Caco-2 (cell line): ENCODE measurements at places on chromosomes 7 and 10. TPM values are rescaled to one million over a fixed set of nuclear protein-coding genes. Genes with fewer than 3 reads are reported as not detected.

- peak; percentile 55 for DNase-seq
Observed at GRCh38 chr10:95539560-95540284, 21.4 kb downstream of the SORBS1 start.

The PNLIPRP2 gene
- total RNA-seq = 0.67 and 1.00 TPM in 2 replicates

The EPHB6 gene
- 2.7 and 3.9 TPM in 2 replicates for total RNA-seq

The HOXA4 gene
- total RNA-seq = 4.8 and 5.5 TPM in 2 replicates

The SPDYE2B gene
- total RNA-seq = not detected in 2 replicates

The ACBD7 gene
- 9.7 and 13.9 TPM in 2 replicates for total RNA-seq

GRCh38 chr7:138898255-138898654, 82.9 kb downstream of the KIAA1549 start:
- DNase-seq = no peak

GRCh38 chr7:51613911-51614357, 297.3 kb upstream of the COBL start:
- DNase-seq = no peak

- no peak for DNase-seq
Observed at GRCh38 chr7:116545411-116545993, 20.7 kb downstream of the CAV1 start.

The RARRES2 gene
- not detected in 2 replicates for total RNA-seq

The LBX1 gene
- total RNA-seq = not detected in 2 replicates

- peak; percentile 30 for DNase-seq
Observed at GRCh38 chr7:47228386-47229014, 353.4 kb downstream of the TNS3 start.

DNA sequence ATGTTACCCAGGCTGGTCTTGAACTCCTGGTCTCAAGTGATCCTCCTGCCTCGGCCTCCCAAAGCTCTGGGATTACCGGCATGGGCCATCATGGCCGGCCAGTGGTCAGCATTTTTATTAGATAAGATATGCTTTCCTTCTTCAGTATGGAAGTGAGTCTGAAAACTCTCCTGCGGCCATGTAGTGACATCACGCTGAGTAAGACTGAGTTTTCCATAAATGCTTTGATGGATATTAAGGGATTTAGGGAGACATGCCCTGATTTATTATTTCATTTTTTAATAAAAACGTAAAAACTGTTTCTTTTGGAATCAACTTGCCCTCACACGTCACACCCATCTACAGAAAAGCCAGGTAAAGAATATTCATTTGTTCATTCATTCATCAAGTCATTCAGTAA, 48.4 kb downstream of the DYNC1I1 start:
- no peak for DNase-seq

DNA sequence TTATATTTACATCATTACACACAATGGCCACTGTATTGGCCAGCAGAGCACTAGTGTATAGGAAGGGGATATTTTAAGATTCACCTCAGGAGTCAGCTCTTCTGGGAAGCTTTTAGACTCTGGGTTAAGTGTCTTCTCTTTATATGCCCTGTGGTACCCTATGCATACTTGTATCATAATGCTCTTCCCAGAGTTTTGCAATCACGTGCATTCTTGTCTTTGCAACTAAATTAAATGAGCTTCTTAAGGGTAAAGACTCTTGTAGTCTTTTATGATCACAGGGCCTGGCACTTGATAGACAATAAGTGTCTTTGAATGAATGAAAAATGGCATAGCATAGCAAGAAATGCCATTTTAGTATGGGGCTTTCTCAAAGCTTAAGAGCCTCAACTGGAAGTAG, 35.4 kb upstream of the ARMS2 start:
- no peak for DNase-seq

DNA sequence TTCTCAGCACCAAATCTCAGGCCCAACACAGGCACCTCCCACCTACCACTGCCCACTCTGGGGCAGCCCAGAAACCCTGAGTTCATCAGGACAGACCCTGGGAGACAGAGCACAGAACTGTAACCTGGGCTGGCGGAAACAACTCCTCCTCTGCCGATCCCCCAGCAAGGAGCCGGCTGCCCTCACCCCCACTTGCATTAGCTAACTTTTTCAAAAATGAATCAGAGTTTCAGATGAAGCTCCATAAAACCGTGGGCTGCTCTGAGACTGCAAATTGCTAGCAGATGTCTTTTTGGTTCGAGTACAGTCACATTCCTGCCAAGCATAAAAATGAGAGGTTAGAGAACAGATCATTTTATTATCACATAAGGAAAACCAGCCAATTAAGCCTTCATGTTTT, 93.4 kb upstream of the PARD3 start:
- no peak for DNase-seq

GRCh38 chr7:95886501-95887090, 114.2 kb downstream of the DYNC1I1 start:
- DNase-seq = peak; percentile 11

The CDHR3 gene
- total RNA-seq = 9.2 and 12.0 TPM in 2 replicates

The SEMA3D gene
- total RNA-seq = 0.61 and 0.84 TPM in 2 replicates

The SPDYE16 gene
- total RNA-seq = 0.34 and 0.44 TPM in 2 replicates

GRCh38 chr10:34978080-34978479, 112.1 kb downstream of the CUL2 start:
- peak; percentile 68 for DNase-seq

- DNase-seq = no peak
Observed at GRCh38 chr10:33214174-33214573, 120.3 kb downstream of the NRP1 start.

DNA sequence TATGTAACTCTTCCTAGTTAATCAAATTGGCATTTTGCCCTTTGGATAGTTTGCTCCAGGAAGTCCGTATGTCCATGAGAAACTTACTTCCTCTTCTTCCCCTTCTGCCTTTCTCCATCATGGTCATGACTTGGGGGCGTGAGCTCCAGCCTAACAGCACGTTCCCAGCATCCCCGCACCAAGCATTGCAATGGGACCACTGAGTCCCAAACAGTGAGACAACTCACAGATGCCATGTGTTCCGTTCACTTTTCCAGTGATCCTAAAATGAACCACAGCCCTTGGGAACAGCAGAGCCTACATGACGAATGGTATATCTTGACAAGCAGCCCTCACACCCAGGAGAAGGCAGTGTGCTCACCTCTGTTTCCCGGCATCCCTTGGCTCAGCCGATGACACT, 10.7 kb downstream of the BTBD16 start:
- no peak for DNase-seq

The NAT16 gene
- total RNA-seq = 0.19 TPM in 1 of 2 replicates, not detected in the other

DNA sequence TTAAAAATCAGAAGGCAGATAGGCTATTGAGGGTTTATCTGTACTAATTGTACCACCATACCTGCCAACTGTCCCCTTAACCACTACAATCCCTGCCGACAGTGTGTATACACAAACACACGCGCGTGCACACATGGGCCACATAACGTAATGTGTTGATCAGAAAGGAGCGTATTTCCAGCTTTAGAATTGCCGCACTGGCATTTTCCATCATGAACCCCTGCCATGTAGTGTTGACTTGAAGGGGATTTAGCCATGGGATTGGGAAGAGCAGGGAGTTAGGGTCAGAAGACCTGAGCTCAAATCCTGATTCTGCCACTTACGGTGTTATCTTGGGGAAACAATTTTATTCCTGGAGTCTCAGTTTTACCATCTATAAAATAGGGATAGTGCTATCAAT, 158.9 kb downstream of the TCF7L2 start:
- no peak for DNase-seq

The MINPP1 gene
- 24.8 and 26.6 TPM in 2 replicates for total RNA-seq

- DNase-seq = no peak
Observed at GRCh38 chr7:157310676-157311185, 26.1 kb upstream of the DNAJB6 start.

- DNase-seq = no peak
Observed at GRCh38 chr7:76400248-76400647, 9.2 kb downstream of the SSC4D start.

The FAM221A gene
- total RNA-seq = 13.2 and 19.1 TPM in 2 replicates

DNA sequence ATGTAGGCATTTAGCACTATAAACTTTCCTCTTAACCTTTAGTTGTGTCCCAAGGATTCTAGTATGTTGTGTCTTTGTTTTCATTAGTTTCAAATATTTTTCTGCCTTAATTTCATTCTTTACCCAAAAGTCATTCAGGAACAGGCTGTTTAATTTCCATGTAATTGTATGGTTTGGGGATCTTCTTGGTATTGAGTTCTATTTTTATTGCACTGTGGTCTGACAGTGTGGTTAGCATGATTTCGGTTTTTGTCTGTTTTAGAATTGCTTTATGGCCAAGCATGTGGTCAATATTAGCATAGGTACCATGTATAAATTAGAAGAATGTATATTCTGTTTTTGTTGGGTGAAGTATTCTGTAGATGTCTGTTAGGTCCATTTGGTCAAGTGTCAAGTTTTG, 26.3 kb downstream of the COA1 start:
- DNase-seq = no peak

- DNase-seq = no peak
Observed at GRCh38 chr7:158246272-158246959, 341.2 kb downstream of the PTPRN2 start.

The LRRC61 gene
- 32.4 and 35.8 TPM in 2 replicates for total RNA-seq

DNA sequence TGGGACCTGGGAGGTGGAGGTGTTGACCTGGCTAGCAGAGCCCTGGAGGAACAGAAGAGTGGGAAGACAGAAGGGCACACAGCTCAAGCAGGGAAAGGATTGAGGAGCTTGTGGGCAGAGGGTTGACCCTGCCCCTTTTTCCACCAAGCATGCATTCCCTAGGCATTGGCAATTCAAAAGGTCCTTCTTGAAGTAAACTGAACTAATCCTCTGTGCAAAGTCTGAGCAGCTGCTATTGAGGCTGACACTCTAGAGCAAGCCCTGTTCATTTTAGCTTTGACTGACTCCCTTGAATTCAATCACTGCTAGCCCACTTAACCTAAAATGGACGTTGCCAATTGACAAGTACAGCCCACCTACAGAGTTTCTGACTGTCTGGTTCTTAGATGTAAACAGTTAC, 116.5 kb upstream of the TNS3 start:
- no peak for DNase-seq

DNA sequence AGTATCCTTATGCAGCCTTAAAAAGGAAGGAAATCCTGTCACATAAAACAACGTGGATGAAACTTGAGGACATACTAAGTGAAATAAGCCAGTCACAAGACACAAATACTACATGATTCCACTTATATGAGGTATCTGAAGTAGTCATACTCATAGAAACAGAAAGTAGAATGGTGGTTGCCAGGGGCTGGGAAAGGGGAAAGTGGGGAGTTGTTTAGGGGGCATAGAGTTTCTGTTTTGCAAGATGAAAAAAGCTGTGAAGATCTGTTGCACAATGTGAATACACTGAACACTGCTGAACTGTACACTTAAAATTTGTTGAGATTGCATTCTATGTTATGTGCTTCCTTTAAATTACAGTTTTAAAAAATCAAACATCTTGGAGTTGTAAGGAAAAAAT, 2.9 kb downstream of the NUP205 start:
- DNase-seq = no peak

GRCh38 chr7:30206942-30207341, 72.2 kb downstream of the MTURN start:
- no peak for DNase-seq

DNA sequence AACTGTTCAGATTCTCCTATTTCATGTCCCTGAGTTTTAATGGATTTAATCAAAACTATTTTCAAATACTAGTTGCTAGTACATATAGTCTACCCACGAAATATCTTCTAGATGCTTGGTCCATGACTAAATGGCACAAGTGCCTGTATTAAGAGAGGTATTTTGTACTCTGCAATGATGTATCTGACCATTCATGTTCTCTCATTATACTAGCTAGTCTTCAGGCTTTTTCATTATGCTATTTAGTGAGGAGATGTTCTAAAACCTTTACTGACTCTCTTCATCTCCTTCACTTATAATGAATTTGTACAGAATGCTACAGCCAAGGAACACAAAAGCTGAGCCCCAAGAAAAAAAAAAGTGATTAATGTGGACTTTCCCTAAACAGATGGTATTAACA, 222.5 kb downstream of the AHR start:
- DNase-seq = no peak

GRCh38 chr7:96253441-96253840, 68.5 kb downstream of the SLC25A13 start:
- no peak for DNase-seq

The HOXA13 gene
- 0.68 and 1.3 TPM in 2 replicates for total RNA-seq

The SVOPL gene
- total RNA-seq = 0.27 TPM in 1 of 2 replicates, not detected in the other

The AGR2 gene
- total RNA-seq = 343 and 467 TPM in 2 replicates

GRCh38 chr7:133821171-133821570, 306.0 kb upstream of the LRGUK start:
- DNase-seq = no peak

- peak; percentile 38 for DNase-seq
Observed at GRCh38 chr7:17408245-17408903, 109.9 kb downstream of the AHR start.

- DNase-seq = no peak
Observed at GRCh38 chr10:92052088-92052487, 128.5 kb downstream of the BTAF1 start.

The ADIRF gene
- 0.49 TPM in 1 of 2 replicates, not detected in the other for total RNA-seq

DNA sequence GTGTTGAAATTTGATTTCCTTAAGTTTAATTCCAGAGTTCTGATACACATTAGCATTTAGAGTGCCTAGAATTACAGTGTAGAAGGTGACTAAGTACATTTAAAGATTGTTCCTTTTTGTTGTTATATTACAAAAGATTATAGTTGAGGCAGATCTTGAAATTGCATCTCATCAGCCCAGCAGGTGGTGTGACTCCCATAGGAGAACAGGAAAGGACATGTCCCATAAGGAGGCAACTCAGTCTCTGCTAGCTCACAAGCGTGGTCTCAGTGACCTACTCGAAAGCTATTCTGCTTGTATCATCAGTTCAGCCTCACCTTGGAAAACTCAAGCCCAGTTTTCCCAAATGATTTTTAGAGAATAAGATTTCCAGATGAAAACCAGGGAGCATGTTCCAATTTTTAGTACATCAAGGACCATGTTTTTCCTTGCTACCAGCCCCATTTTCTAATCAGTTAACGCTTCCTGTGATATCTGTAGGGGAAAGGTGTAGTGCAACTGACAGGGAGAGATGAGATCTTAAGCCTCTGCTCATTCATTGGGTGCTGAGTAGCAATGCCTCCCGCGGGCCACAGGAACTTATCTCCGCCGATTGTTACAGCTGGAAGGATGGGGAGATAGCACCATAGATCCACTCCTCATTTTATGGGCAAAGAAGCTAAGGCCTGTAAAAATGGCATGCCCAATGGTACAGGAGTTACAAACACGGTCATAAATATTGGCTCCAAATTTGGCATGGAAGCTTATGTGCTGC, 1.1 kb upstream of the GNAI1 start:
- DNase-seq = no peak

DNA sequence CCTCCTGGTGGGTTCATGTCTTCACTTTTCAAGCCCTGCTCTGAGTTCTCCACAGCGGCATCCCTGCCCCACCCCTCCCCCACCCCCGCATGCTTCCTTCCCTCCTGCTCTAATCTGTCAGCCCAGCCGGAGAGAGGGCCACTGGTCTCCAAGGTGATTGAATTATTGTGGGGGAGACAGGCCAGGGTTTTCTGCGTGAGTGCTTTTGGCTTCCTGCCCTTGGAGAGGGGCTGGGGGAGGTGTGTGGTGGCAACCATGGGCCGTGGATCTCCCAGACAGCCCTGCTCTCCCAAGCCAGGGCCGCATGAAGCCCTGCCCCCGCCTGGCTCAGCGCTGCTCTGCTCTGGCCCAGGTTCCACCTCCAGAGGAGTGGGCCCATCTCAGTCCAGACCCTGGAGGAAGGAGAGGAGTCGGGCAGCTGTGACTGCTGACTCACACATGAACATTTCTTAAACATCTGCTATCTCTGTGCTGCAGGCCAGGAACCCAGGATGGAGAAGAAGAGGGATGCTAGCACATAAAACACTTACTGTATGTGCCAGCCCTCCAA, 109.9 kb downstream of the ZMIZ1 start:
- no peak for DNase-seq
